ENCODE measurements at places on chromosomes 6 and 20.
A peak's percentile ranks its signal among the peaks of the same experiment; 100 is the strongest.

DNA sequence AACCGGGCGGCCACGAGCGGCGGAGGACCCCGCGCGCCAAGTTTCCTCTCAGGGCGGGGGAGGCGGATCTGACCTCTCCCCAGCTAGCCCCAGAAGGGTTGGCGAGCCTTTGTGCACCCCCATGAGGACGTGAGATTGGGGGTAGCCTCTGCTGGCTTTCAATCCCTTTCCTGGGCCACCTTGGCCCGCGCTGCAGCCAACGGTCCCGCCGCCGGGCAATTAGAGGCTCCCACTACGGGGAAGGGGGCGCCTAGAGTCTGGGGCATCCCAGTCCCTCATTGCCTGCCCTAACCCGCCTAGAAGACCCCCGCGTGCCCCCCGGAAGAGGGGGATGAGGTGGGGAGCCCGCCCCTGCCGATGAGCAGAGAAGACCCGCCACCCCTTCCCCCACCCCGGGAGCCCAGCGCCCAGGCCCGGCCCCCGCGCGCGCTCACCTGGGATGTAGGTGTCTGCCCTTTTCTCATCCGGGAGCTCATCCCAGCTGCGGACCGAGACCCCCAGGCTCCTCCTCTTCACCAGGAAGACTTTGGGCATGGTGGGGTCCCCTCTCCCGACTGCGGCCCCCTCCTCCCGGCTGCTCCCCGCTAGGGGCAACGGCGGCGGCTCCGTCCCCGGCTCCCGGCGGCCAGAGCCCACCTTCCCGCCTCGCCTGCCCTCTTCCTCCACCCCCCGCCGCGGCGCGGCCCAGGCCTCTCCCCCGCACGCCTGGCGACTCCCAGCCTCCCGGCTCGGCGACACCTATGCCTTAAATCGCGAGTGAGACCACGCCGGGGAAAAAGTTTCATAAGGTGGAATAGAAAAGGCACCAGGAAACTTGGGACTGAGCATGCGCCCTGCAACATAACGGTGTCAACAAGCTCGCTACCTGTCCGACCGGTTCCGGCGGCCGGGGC lies at the start of gene OVOL2:
OVOL2 (minus strand) TSS at position 816 of the 893 bp plus-strand sequence; CDS start at position 534, 282 bp downstream.
- no peak for DNase-seq

- no peak for DNase-seq
Measured at GRCh38 chr20:20317195-20317594, 50.7 kb upstream of the INSM1 start.

- no peak for DNase-seq
Measured at GRCh38 chr6:4636191-4636880, 139.9 kb upstream of the CDYL start.

GRCh38 chr6:128244751-128245405 lies 275.5 kb downstream of the PTPRK start:
- DNase-seq, result no peak

- DNase-seq, result no peak
Measured at GRCh38 chr6:43943099-43943766, 173.2 kb downstream of the VEGFA start.

DNA sequence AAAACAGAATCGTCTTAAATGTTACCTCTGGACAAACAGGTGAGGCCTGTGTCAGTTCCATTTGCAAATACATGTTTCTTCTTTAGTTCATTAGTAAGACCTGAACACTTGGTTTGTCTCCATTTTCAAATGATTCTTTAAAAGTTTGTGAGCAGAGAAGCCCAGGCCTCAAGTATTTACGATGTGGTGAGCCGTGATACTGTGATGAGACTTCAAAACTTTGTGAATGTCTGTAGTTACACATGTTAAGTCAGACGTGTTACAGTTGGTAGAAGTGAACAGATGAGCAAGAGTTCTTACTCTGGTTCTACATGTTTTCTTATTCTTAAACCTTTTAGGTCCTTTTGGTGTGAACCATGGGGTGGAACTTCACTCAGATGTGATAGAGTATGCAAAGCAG lies 8.5 kb downstream of the PCMTD2 start:
- no peak for DNase-seq

DNA sequence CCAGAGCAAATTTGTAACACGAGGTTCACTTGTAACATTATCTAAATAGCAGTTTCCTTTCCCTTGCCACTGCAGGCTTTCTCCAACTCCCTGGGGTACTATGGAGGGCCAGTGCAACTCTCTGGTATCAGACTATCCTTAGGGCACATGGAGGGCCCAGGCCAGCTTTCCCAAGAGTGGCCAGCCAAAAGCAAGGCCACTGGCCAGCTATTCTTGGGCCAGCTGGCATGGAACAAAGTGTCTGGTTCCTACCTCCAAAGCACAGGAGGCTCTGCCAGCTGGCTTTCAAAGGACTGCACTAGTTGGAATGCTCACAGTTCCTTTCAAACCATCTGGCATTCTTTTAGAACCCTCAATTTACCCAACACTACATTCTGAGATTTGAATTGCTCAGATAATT lies 8.7 kb downstream of the RNF24 start:
- no peak for DNase-seq

DNA sequence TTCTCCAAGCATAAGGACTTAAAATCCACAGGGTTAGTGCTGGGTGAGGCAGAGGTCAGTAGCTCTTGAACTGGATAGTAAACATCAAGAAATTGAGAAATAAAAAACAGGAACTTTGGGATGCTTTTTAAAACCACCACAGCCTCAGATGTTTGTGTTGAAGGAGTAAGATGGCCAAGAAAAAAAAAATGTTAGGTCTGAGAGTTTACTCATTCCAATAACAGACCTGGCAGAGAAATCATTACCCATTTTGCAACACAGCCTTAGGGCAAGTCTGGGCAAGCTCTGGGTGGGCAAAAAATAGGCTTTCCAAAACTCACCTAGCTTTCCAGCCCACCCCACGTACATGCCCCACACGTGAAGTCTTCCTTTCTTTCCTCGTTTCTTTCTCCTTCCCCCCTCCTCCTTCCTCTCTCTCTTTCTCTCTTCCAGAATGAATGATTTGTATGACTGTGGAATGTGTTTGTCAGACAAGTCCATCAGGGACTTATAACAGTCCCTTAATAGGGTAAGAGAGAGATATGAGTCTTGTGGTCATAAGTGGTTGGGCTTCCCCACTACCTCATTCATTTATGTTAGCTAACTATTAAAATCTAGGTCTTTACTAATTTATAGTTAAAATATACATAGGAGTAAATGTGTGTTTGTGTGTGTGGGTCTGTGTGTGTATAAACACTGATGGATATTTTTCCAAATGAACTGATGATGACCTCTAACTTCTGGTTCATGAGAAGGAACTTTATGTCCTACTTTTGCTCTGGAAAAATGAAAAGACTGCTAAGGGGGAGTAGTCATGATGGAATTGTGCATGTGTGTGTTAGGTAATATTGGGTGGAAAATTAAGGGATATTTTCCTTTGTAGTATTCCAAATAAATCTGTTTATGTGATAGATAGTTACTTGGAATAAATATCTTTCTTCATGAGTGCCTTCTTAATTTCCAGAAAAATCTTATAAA lies 18.0 kb upstream of the DSE start:
- no peak for DNase-seq

DNA sequence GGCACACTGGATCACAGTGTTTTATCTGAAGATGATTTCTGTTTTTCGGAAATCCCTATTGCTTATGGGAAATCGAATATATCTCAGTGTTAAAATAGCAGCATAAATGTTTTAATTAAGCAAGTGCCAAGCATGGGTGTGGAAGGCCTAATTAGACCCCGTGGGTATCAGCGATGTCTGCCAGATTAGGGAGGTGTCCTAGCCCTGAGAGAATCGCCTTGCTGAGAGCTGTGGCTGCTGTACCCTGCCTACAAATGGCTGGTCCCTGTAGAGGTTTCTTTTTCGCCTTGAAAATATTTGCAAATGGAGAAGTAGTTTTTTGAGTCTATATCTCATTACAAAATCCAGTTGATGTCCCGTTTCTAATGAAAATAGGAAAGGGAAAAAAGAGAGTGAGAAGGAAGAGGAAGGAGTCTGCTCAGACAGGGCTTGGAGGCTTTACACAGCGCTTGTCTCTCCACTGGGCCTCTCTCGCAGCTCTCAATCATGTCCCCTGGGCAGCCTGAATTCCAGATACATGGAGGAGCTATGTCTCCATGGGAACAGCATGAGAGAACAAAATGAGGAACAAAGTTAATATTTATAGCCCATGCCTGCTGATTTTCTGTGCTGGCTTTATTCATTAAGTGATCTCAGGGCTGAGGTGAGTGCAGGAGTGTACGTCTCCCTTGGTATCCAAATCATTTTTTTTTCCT lies 35.2 kb upstream of the BCLAF1 start:
- no peak for DNase-seq

DNA sequence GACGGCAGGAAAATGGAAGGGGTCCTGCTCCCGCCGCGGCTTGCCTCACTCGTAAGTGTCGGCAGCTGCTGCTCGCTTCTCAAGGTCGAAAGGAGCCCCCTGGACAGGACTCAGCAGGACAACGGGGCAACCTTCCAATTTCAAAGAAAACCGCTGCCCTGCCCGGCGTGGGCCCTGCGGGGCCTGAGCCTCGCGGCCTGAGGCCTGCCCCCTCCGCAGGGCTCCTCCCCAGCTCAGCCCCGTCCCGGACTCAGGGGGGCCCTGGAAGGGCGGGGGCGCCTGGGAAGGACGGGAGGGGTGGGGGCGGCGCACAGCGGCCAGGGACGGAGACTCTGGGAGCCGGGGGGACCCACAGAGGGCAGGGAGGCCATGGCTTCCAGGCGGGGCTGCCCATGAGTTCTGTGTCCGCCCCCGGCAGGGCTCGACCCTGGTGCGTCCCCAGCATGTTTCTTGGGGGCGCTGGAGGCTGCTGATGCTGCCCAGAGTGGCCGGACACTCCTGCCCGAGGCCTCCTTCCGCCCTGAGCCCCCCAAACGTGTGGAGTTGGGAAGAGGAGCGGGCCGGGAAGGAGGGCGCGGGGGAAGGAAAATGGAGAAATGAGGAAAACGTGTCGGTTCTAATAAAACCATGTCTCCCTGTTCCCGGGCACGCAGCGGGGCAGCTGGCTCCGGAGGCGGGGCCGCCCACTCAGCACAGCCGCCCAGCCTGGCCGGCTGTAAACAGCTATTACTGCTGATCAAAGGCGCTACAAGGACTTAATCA lies 114.6 kb downstream of the DLL1 start:
- DNase-seq, result no peak

GRCh38 chr6:27760464-27760863 lies 151.7 kb downstream of the OR2B2 start:
- no peak for DNase-seq

- no peak for DNase-seq
Measured at GRCh38 chr20:53580376-53581111, 13.1 kb downstream of the ZNF217 start.

GRCh38 chr20:33325350-33325749 lies 42.3 kb downstream of the BPIFB1 start:
- DNase-seq, result no peak

GRCh38 chr6:156191895-156192294 lies 585.3 kb upstream of the ARID1B start:
- no peak for DNase-seq

- DNase-seq, result no peak
Measured at GRCh38 chr6:154359161-154359574, 2.6 kb upstream of the IPCEF1 start.

- no peak for DNase-seq
Measured at GRCh38 chr6:43578748-43579147, 2.8 kb downstream of the POLH start.

DNA sequence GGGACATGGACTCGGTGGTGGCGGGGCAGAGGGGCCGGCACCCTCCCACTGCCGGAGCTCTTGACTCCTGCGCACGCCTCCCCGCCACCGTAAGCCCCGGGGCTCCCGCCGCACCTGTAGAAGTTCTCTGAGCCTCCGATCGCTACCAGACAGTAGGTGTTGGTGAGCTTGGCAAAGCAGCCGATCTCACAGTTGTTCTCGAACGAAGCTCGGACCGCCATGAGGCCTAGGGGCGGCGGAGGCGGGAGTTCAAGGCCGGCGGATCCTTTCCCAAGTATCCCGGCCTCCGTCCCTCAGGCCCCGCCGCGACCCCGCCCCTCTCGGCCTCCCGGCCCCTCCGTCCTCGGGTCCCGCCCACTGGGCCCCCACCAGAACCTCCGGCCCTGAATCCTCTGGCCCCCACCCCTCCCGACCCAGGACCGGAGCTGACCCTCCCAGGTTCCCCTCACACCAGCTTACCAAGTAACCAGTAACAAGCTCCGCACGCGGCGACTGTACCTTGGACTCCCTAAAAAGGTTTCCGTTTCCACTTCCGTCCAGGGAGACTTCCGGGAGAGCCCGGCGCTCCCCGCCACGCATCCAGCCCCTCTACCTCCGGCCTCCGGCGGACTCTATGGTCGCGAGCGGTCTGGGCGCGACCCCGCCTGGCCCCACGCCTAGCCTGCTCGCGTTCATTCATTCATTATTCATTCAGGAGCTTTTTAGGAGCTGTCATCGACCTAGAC lies at the start of gene EIF6:
EIF6 (minus strand) TSS at position 506 of the 725 bp plus-strand sequence; CDS start at position 221, 285 bp downstream.
- peak; percentile 46 for DNase-seq

DNA sequence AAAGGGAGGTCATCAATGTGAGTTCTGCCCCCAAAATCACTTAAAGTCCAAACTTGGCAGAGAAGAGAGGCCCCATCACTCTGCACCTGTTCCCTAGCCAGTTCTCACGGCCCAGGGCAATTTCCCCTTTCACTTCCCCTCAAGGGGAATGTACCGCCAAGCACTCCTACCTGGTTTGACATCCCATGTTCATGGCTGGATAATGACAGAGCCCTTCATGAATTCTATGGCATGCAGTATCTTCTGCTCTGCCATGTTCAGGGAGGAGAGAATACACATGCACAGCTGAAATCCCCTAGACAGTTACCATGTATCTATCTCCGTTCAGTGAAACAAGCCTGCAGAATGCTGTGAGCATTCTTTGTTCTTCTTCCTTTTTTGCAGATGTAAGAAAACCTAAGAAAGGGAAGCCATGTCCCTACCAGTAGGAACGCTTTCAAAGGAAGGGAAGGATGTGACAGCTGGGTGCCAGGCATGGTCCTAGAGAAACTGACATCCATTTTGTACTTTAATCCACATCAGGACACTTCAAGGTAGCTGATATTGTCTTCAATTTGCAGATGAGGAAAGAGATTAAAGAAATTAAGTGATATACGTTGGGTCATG lies 79.8 kb upstream of the ARID1B start:
- no peak for DNase-seq

GRCh38 chr20:21614980-21615379 lies 90.5 kb upstream of the PAX1 start:
- DNase-seq, result no peak

- no peak for DNase-seq
Measured at GRCh38 chr20:64062276-64062595, 762 bp upstream of the TCEA2 start.

DNA sequence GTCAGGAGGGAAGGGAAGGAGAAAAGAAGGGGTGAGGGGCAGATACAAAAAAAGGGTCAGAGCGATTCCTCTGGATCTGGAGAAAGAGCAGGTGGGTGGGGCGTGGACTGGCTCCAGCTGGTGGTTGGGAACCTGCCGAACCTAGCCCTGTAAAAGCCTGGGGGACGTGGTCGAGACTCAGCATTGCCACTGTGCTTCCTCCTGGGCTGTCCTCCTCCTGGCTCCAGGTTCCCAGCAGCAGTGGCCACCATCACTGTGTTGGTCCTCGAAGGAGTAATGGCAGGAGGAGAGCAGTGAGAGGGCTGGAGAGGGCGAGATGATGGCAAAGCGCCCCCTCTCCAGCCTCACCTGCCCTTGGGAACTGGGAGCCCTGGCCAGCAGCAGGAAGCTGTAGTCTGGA lies 3.5 kb upstream of the RAET1L start:
- no peak for DNase-seq

GRCh38 chr6:11645016-11645415 lies 107.5 kb downstream of the TMEM170B start:
- no peak for DNase-seq

Data from activated naive CD4-positive, alpha-beta T cell (primary cell).